ENCODE measurements at places on chromosomes 2 and 18.

GRCh38 chr2:205024822-205025518 is 479.7 kb downstream of the PARD3B start:
- no peak for DNase-seq

DNA sequence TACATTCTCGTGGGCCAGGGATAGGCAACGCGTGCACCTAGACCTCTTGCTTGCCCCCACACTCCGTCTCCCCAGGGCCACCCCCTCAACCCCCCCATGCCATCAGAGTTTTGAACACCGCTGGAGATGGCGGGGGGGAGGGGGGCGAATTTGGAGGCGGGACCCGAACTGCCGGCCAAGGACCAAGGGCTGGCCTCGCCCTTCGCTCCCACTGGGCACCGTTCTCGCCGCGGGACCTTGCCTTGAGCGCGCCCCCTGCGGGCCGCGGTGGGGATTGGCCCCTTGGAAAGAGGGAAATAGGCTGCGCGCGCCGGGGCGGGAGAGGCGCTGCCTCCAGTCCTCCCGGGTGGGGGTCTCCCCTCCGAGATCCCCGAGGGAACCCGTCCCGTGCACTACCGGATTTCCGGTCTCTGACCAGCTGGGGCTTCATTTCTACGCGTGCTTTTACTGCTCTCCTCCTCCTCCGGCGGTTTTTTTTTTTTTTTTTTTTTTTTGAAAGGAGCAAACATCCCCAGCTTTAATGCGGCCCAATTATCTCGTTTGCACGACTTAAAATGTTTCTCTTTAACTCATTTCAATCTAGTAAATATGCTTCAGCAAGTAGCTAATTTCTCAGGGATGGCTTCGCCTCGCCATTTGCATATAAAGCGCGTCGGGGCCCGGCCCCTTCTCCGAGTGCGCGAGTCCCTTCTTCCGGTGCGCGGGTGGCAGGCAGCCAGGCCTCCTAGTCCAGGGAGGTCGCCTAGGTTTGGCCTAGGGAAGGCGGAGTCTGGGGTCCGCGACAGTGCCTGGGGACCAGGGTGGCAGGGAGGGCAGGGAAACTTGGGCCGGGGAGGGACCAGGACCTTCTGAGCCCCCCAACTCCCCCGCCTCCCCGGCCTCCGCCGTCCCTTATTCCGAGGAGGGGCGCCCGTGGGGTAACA is 10.0 kb upstream of the GBX2 start:
- DNase-seq = peak; percentile 34

GRCh38 chr18:28114472-28114871 is 62.5 kb downstream of the CDH2 start:
- no peak for DNase-seq

- DNase-seq = no peak
These were observed 18.4 kb upstream of the SPRED2 start for GRCh38 chr2:65450810-65451209.

GRCh38 chr2:206084439-206084869 is 1.5 kb downstream of the INO80D start:
- peak; percentile 18 for DNase-seq

- DNase-seq = no peak
These were observed 14.0 kb downstream of the TNS1 start for GRCh38 chr2:217988840-217989204.

DNA sequence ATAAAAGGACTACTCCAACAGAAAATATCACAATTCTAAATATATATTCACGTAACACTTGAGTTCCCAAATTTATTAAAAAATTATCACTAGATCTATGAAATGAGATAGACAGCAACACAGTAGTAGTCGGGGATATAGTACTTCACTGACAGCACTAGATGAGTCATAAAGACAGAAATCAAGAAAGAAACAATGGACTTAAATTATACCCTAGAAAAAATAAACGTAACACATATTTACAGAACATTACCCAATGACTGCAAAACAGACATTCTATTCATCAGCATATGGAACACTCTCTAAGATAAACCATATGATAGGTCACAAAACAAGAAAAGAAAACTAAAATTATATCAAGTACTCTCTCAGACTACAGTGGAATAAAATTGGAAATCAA is 429.4 kb downstream of the MBD2 start:
- no peak for DNase-seq

GRCh38 chr2:237016121-237016915 is 69.4 kb upstream of the COPS8 start:
- DNase-seq = no peak

DNA sequence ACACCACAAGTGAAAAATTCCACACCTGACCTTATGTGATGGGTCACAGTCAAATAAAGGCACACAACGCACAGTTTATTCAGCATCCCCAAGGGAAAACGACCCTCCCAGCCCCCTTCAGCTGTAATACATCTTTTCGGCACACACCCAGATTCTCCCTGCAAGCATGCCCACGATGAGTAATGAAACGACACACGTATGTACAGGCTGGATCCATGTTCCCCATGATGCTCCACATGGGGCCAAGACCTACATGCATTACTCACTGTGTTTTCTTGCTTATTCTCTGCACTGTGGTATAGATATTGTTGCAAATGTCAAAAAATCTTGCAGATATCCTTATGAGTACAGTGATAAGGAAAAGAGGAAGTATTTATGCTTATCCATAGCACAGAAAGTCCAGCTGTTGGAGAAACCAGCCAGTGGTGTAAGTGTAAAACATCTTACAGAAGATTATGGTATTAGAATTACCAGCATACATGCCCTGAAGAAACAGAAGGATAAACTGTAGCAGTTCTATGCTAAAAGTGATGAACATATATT is 32.5 kb upstream of the SGPP2 start:
- DNase-seq = no peak

DNA sequence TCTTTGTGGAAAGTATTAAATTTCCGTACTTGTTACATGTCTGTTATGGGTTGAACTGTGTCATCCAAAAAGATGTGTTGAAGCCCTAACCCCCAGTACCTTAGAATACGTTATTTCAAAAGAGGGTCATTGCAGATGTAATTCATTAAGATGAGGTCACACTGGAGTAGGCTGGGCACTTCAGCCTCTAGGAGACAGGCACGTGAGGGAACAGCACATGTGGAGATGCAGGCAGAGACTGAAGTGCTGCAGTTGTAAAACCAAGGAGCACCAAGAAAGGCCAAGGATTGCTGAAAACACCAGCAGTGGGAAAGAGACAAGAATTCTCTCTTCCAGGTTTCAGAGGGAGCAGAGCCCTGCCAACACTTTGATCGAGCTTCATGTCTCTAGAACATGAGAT is 4.6 kb upstream of the RHBDD1 start:
- no peak for DNase-seq

GRCh38 chr2:178263159-178263860 is 69.0 kb downstream of the OSBPL6 start:
- no peak for DNase-seq

- DNase-seq = no peak
These were observed 89.2 kb downstream of the NFATC1 start for GRCh38 chr18:79484661-79485621.

DNA sequence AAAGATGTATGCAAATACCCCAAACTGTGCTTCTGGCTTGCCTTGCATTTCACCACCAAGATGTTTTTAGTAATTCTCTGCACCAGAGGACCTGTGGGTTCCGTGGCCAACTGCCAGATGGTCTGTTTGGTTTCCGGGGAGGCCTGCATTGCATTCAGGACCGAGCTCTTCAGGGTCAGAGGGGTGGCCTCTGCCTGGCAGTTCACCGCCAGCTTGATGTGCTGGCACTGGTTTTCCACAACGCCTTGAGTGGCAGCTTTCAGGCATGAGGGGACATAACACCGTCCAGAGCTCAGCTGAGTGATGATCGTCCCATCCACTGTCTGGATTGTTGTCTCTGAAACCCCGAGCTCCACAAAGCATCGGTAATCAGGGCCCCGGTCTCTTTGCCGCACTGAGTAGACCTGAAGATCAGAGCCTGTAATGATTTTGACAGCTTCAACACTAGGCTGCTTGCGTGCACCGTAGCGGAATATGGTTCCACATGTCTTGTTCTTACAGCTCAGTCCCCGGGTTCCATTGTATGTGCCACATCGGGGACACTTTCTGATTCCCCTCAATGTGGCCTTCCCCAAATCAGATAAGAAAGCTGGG is 9.4 kb downstream of the C2orf42 start:
- DNase-seq = no peak

DNA sequence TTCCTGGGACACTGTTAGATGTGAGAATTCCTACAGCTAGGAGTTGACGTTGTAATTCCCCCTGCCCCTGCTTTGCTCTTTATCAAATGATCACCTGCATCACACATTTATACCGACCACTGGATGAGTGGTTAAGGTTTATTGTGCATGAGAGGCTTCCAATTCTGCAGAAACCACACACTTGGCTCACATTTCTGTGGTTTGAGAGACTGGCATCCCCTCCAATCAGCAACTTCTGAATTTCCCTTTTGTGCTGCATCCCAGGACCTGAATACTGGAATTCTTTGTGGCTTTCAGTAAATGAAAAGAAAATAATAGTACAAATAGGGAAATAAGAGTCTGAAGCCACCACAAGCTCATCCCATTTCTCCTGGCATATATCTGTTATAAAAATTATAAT is 628.7 kb upstream of the PIK3C3 start:
- no peak for DNase-seq

- DNase-seq = no peak
These were observed 105.8 kb upstream of the SPOPL start for GRCh38 chr2:138395565-138396306.

GRCh38 chr18:58843688-58844035 is 21.0 kb upstream of the ZNF532 start:
- no peak for DNase-seq

DNA sequence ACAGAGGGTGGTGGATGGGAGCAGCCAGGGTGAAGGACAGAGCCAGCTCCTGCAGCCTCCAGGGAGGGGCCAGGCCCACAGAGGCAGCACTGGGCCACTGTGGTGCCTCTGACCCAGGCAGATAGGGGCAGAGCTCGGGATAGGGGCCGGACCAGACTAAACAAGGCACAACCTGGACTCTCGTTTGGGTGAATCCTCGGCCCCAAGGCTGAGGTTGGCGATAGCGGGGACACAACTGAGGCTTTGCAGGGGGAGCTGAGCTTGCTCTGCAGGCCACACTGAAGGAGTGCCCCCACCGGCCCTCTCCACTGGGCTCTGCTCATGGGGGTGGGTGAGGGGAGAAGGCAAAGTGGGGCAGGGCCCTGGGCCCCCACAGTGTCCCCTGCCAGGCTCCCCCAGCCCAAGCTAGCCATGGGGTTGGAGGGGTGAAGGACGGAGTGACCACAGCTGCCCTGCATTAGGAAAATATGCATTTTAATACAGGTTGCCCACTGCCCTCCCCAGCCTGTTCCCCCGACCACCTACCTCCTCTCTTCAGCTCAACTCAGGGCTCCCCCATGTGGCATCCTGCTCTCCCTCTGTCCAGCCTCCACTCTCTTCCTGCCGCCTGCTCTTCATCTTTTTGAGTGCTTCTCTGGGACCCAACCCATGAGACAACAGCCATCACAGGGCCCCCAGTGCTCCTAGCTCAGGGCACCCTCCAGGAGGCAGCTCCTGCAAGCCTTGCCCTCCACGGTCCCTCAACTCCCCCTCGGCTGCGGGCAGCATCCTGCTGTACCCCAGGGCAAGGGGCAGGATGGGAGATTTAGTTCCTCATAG is 152.8 kb downstream of the INHBB start:
- DNase-seq = no peak

GRCh38 chr2:225400546-225401400 is 1.3 kb downstream of the NYAP2 start:
- no peak for DNase-seq

- no peak for DNase-seq
These were observed 111.3 kb downstream of the DCC start for GRCh38 chr18:52451256-52451655.

GRCh38 chr18:69161383-69162028 is 239.2 kb upstream of the DOK6 start:
- DNase-seq = no peak

DNA sequence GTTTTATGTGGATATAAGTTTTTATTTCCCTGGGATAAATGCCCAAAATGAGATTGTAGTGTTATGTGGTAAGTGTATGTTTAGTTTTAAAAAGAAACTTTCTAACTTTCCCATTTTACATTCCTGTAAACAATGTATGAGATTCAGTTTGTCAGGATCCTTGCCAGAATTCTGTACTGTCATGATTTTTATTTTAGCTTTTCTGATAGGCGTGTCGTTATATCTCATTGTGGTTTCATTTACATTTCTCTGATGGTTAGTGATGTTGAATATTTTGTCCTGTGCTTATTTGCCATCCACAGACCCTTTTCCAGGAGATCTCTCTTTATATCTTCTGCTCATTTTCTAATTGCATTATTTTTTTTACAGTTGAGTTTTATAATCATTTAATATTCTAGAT is 245.6 kb upstream of the CDH2 start:
- DNase-seq = no peak

GRCh38 chr2:207698301-207698700 is 13.1 kb upstream of the CCNYL1 start:
- DNase-seq = no peak

DNA sequence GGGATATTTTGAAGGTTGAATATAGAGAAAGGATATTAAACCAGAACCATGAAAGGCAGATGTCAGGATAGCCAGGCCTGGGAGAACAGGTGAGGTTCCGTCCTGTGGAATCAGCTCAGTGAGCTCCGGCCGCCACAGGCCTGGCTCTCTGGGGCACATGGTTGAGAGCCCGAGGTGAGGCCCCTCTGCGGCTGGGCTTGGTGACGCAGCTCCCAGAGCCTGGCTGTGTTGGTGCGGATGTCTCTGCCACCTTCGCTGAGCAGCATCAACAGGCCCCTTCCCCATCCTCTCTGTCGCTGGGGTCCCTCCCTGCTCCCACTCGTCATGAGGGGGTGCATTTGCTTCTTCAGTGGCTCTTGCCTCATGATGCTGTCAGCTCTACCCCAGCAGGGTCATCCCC is 70.7 kb upstream of the PXDN start:
- DNase-seq = no peak

- no peak for DNase-seq
These were observed 24.0 kb downstream of the IMMT start for GRCh38 chr2:86171295-86171694.

- DNase-seq = no peak
These were observed 291.5 kb upstream of the CCDC68 start for GRCh38 chr18:55250768-55251173.

DNA sequence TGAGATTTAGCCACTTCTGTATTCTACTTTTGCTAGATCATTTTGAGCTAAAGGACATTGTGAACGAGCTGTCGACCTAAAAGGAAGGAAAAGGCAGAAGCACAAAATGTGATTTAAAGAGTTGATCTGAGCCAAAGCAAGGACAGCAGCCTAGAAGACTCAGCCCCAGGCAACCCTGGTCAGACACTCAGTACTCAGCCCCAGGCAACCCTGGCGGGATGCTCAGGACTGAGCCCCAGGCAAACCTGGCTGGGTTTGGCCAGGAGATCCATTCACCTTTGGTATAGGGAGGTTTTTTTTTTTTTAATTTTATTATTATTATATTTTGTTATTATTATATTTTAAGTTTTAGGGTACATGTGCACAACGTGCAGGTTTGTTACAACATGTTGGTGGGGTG is 34.3 kb upstream of the PXDN start:
- no peak for DNase-seq

DNA sequence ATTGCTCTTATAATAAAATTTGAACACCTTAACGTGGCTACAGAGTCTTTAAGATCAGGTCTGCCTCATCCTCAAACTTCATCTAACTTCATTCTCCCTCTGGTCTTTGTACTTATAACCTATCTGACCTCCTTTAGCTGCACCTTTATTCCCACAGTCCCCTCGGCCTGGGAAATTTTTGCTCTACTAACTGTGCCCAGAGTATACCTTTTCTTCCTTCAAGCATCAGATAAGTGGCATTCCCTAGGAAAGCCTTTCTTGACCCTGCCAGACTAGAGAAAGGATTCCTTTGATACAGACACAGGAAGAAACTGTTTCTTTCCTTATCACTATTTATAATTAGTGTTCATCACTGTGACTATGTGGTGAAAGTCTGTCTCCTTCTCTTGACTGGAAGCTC is 79.2 kb upstream of the RPRM start:
- DNase-seq = no peak

All from NCI-H1105 (cell line).